Anterior cingulate cortex (tissue), 58 donors: ENCODE measurements at places on chromosomes 16 and 17.

DNA sequence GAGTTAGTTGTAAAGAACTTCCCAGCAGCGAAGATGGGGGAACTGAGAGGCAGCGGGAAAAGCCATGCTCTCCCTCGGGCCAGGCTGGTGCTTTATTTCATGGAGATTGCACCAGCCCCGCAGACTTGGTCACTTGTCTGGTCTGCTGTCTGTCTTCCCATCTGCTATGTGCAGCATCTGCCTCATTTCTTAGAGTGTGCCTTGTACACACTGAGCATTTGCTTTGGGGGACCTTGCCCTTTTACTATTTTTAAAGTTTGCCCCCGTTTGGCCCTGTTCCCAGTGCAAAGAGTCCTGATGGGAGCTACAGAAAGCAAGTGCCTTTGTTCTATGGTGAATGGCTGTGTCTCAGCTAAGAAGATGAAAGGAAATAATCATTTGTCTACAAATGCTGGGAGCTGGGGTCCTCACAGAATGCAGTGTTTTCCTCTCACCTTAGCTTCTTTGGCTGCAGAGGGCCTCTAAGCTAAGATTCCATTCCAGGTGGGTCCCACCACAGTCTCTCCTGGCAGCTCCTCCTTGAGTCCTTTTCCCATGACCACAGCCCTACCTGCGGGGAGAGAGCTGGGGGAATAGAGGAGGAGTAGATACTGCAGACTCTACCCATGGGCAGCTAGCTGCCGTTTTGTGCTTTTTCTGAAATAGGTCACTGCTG lies 25.1 kb upstream of the CNOT1 start:
- no peak for DNase-seq

- DNase-seq = no peak
These were observed 43.4 kb downstream of the BAHCC1 start for GRCh38 chr17:81438688-81439087.

- no peak for DNase-seq
These were observed 71.2 kb upstream of the MRTFB start for GRCh38 chr16:13999895-14000425.

- DNase-seq = no peak
These were observed 88.3 kb upstream of the DNAH17 start for GRCh38 chr17:78665387-78665951.

- DNase-seq = no peak
These were observed 260.1 kb downstream of the SNX29 start for GRCh38 chr16:12236589-12236988.

GRCh38 chr17:82600731-82601446 lies 47.4 kb downstream of the WDR45B start:
- no peak for DNase-seq
